ENCODE measurements at places on chromosomes 3 and 15. TPM values are rescaled to one million over a fixed set of nuclear protein-coding genes. Genes with fewer than 3 reads are reported as not detected.

Gene ADAMTS17
- total RNA-seq, result 0.17 TPM

Gene FBXL2
- total RNA-seq, result 20.2 TPM

Gene LEKR1
- total RNA-seq, result 0.50 TPM

Gene CACNA2D3
- total RNA-seq, result under 0.01 TPM
